ENCODE measurements at places on chromosomes 2 and 18.

DNA sequence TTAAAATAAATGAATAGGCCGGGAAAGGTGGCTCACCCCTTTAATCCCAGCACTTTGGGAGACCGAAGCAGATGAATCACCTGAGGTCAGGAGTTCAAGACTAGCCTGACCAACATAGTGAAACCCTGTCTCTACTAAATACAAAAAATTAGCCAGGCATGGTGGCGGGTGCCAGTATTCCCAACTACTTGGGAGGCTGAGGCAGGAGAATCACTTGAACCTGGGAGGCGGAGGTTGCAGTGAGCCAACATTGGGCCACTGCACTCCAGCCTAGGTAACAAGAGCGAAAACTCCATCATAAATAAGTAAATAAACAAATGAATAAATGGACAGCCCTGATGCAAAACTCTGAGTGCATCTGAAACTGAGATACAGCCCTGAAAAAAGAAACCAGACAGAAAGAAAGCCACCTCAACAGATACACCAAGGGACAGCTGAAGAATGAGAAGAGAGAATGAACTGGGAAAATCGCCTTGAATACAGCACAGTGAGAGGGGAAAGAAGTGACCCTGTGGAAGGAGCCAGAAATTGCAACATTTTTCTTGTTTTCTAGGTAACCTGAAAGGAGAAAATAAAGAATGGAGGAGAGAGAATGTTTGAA, 64.4 kb downstream of the TRABD2A start:
- DNase-seq = no peak

DNA sequence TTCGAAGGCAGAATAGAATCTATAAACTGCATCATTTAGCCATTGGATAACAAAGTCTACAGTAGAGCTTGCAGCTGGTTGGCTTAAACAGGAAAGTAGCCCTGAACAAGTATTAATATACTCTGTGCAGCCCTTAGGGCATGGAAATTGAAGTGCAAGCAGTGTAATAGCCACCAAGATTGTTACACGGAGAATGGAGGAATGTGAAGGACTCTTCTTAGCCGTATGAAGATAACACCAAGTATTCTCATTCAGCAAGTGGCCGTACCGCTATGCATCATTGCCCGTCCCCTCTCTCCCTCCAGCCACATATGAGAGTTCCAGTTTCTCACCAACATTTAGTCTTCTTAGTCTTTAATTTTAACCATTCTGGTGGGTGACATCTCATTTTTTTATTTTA, 40.5 kb downstream of the ANKRD12 start:
- DNase-seq = no peak

GRCh38 chr2:176212276-176212675, 23.8 kb downstream of the HOXD1 start:
- DNase-seq = no peak

DNA sequence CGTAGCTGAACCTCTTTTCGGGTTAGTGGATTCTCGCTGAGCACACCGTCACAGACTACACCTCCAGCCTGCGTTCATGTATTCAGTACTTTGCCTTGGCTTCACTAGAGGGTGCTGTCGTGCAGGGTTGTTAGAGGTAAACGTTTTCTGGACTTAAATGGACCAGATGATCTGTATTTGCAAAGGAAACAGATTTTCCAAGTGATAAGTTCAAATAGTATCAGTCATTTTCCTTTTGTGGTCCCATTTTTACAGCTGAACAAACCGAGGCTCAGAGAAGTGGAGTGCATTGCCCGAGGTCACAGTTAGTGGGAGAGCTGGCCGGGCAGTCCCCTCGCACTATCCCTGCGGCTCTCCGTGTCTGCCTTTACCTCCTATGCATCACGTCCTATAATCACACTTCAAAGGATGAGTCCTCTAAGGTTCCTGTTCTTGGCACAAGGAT, 125.9 kb downstream of the MAP4K4 start:
- peak; percentile 88 for DNase-seq

GRCh38 chr2:99336804-99337112, 431 bp upstream of the EIF5B start:
- DNase-seq = no peak

DNA sequence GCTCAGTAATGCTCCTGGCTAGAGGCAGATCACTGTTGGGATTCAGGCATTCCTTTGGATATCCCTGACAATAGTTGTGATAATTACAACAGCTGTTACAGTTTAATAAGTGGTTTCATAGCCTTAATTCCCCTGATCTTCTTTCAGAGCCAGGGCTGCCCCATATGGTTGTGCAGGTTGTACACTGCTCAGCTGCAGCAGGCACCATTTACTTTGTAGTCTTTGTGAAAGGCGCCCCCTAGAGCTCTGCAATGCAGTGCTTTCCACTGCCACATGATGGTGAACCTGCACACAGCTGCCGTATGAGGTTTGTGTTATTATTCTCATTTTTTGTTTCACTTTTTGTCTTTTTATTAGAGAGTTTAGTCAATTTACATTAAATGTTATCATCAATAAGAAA, 239.1 kb downstream of the KCNS3 start:
- DNase-seq = peak; percentile 78

- DNase-seq = peak; percentile 84
These were observed 55.2 kb downstream of the SNORC start for GRCh38 chr2:232925153-232925820.

DNA sequence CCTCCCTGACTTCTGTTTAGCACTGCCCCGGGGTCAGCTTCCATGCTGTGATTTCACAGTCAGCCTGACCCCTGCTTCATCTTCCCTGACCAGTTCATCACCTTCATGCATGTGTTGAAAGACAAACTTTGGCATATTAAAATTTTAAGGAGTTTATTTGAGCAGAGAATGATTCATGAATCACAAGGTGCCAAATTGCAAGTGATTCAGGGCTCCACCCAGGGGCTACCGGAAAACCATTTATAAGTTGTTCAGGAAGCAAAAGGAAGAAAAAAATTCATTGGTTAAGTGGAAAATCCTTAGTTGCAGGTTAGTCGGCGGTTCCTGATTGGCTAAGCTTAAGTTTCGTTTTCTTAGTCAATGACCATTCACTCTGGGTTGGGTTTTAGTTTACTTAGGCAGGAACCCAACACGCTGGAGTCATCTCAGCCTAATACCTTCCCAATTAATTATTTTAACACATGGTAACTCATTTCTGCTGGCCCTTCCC, 10.6 kb downstream of the IL1F10 start:
- DNase-seq = no peak

- no peak for DNase-seq
These were observed 16.1 kb downstream of the ADAM17 start for GRCh38 chr2:9539531-9539930.

GRCh38 chr2:43399515-43400264, 173.3 kb upstream of the ZFP36L2 start:
- no peak for DNase-seq
